ENCODE measurements at places on chromosomes 12 and 14.

DNA sequence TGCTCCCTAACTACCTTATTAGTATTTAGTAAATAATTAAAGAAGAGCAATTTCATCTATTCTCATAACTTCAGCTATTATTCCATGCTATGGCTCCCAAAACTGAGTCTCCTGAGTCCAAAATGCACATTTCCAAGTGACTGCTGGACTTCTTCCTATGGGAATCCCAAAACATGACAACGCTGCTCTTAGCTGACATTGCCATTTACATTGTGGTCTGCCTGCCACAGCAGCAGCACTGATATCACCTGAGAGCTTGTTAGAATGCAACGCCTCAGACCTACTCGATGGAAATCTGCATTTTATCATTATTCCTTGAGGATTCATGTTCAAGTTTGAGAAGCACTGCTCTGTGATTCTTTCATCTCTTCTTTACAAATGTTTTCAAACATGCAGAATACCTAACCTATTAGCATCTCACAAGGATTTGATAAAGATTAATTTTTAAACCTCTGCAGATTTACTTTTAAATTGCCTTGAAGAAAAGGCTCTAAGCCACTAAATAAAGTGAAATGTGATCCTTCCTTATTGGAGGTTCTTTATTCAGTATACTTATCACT lies 77.7 kb downstream of the SEC23A start:
- DNase-seq: no peak

GRCh38 chr14:100723830-100724437 lies 2.8 kb upstream of the DLK1 start:
- DNase-seq: no peak

GRCh38 chr14:32545095-32545494 lies 216.0 kb downstream of the AKAP6 start:
- no peak for DNase-seq

DNA sequence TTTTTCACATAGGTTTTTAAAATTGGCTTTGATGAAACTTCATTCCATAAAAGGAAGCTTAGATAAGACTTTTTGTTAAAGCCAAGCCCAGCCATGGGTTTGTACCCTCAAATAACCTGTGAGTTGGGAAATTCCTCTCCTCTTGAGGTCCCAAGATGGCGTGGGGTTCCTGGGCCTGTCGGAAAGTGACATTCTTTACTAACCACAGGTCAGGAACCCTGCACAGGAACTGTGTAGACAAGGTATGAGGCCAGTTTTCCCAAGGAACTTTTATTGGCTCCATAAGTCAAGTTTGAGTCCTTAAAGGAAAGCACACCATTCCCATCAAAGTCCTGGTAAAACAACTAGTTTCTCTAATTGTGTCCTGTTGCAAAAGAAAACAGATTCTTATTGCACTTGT lies 65.0 kb upstream of the AMN start:
- DNase-seq: no peak

GRCh38 chr14:72792051-72792788 lies 101.7 kb downstream of the DPF3 start:
- DNase-seq: no peak

- DNase-seq: no peak
Observed at GRCh38 chr14:43535231-43535838, 971.7 kb downstream of the FSCB start.

DNA sequence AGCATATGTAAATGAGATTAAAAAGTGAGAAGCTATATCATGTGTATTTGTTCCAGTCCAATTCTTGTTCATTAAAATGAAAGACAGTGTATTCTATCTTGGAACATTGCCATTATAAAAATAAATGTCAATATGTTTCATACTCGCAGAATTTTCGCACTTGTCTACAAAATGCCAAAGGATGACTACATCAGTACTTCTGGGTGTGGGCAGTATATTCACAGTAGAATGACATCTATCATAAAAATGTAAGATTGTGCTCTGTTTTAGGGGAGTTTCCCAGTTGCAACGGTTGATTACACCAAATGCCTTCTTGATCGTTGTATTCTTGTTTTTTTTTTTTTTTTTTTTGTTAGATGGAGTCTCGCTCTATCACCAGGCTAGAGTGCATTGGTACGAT lies 292.3 kb upstream of the E2F7 start:
- DNase-seq: no peak

DNA sequence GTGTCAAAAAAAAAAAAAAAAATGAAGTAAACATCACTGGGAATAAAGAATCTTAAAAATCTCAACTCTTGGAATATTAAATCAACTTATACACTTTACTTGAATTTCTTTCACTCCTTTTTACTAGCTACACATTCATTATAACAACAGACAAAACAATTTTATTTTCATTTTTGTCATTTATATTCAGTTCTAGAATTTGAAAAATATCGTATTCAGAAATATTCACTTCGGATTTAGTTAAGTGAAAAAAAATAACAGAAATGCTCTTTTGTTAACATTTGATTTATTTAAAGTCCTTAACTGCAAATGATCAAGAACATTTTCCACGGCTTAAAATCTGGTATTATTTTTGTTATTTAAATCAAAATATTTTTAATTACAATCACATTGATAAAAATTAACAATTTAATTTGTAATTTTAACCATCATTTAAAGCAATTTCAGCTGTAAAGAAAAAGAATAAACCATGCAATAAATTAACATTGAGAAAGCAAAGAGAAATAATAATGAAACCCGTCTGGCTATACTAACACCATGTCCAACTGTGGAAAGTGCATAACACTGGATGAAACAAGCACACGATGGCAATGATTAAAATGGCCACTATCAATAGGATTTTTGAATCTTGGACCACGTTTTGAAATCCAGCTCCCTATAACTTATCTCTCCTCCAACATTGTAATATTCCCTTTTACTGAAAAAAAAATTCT lies 5.2 kb downstream of the FOXA1 start:
- DNase-seq: no peak

DNA sequence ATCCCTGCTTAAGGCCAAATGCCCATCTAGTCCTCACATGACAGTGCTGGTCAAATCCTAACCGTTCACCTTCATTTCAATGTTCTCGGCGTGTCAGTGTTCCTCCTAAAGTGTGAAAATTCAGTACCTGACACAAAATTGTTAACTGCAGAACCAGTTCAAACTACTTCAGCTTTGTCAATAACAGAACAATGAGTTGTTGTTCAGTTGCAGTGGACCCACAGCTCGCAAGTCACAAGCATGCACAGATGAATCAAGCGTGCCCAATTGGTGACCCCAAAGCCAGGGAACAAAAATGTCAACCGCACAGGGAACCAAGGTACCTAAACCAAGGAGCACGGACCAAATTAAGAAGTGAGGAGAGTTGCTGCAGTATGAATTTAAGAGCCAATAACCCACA lies 23.2 kb downstream of the NRDE2 start:
- no peak for DNase-seq

DNA sequence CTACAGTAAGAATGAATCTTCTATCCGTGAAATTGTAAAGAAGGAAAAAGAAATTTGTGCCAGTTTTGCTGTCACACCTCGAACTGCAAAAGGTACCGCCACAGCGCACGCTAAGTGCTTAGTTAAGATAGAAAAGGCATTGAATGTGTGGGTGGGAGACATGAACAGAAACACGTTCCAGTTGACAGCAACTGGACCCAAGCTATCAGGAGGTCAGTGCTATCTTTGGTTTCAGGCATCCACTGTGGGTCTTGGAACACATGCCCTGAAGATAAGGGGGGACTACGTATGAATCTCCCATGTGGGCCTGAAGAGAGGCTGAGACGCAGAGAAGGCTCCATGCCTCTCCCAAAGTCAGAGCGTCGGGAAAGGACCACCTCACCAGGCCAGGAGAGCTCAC lies 9.8 kb downstream of the IFFO1 start:
- no peak for DNase-seq

DNA sequence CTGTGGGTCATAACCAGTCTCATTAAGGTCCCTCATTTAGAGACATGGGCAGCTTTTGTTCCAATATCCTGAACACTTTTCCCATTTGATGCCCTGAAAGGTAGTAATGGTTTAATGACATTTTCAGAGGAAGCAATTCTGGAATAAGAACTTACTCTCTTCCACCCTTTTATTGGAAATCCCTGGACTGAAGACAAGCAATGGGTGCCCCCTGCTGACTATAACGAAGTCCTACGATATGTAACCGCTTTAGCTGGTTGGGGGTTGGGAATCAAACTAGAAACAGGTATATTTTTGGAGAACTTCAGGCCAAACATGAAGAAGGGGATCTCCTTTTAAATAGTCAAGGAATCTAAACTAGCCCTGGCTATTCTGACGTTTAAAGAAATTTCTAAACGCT lies 20.5 kb downstream of the SARNP start:
- no peak for DNase-seq

DNA sequence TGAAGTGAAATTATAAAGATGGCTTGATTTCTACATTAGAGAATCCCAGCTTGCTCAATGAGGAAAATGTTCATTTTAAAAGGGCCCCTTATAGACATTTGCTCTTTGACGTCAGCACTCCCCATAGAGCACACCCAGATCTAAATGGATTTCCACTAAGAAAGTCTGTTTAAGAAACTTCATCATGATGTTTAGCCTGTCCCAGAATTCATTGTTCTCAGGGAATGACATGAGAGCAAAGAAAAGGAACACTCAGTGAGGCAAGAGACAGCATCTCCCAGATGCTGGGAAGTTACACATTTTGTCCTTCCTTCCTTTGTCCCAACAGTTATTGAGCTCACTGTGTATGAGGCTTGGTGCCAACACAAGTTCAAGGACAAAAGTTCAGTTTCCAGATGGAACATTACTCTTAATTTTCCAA lies 4.9 kb downstream of the PHLDA1 start:
- no peak for DNase-seq

GRCh38 chr12:67594888-67595287 lies 53.7 kb upstream of the DYRK2 start:
- no peak for DNase-seq

GRCh38 chr14:102297436-102298170 lies 7.4 kb downstream of the MOK start:
- DNase-seq: no peak

- DNase-seq: no peak
Observed at GRCh38 chr12:124782132-124782531, 81.5 kb downstream of the SCARB1 start.

GRCh38 chr12:96368233-96368632 lies 32.0 kb downstream of the CDK17 start:
- DNase-seq: no peak

DNA sequence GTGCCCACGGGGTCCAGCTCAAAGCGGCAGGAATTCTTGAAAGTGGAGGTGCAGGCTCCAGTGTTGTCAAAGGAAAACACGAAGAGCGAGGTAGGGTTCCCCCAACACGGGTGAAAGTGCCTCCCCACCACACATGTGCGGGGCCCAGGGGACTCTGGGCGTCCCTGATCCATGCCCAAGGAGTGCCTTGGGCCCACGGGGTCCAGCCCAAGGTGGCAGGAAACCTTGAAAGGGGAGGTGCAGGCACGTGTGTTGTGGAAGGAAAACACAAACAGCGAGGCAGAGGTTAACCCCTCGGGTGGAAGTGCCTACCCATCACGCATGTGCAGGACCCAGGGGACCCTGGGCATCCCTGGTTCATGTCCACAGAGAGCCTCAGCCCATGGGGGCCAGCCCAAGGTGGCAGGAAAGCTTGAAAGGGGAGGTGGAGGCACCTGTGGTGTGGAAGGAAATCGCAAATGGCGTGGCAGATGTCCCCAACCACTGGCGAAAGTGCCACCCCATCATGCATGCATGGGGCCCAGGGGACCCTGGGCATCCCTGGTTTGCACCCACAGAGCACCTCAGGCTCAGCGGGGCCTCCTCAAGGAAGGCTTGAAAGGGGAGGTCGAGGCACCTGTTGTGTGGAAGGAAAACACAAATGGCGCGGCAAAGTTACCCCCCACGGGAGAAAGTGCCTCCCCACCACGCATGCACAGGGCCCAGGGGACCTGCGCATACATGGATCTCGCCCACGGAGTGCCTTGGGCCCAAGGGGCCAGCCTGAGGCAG lies 584.6 kb downstream of the ALG10 start:
- DNase-seq: no peak

GRCh38 chr12:111398530-111398929 lies 7.2 kb upstream of the SH2B3 start:
- no peak for DNase-seq

DNA sequence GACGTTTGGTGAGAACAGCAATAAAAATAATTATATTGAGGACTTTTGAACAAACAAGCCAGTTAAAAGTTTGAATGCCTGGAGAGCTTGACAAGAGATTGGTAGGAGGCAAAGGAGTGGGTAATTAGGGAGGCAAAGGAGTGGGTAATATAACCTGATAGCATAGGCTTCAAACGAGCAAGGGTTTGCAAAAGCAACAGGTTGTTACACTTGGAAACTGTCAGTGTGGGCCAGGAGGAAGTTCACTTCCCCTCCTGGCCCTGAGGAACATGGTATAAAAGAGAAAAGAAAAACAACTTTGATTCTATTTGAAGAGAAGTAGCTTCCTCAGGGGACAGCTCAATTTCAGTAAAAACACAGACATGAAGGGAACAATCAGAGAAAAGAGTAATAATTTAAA lies 121.7 kb downstream of the CCER1 start:
- no peak for DNase-seq

DNA sequence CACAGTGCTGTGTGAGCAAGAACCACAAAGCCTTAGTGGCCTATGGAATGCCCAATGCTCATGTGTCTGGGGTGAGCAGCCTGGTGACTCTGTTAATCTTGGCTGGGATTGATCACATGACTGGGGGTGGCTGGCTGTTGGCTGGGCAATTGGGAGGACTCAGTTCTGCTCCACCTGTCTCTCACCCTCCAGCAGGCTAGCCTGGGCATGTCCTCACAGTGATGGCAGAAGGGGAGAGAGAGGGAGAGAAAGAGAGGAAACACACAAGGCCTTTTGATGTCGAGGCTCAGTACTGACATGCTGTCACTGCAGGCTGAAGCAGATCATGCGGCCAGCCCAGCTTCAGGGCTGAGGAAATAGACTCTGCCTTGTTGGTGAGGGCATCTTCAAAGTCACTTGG lies 136.8 kb downstream of the TBX5 start:
- no peak for DNase-seq

DNA sequence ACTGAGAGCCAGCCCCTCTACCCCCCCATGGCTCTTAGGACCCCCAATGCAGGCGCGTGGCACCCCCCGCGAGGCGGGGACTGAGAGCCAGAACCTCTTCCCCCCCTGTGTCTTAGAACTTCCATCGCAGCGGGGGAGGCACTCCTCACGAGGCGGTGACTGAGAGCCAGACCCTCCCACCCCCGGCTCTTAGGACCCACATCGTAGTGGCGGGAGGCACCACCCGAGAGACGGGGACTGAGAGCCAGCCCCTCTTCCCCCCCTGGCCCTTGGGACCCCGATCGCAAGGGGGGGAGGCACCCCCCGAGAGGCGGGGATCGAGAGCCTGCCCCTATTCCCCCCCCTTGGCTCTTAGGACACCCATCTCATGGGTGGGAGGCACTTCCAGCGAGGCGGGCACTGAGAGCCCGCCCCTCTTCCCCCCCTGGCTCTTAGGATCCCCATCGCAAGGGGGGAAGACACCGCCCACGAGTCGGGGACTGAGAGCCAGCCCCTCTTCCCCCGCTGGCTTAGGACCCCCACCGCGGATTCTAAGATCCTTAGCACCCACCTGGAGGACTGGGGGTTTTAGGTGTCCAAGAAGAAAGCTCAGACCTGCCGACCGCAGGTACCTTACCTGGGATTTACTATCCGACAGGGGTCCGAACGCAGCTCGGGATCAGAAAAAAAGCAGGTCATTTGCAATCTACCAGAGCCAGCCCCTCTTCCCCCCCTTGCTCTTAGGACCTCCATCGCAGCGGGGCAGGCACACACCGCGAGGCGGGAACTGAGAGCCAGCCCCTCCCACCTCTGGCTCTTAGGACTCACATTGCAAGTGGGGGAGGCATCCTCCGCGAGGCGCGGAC lies 44.9 kb downstream of the DDX11 start:
- no peak for DNase-seq

GRCh38 chr12:48969833-48970701 lies 1.5 kb downstream of the WNT10B start:
- peak; percentile 43 for DNase-seq
